ENCODE measurements at places on chromosomes 1 and 21.

DNA sequence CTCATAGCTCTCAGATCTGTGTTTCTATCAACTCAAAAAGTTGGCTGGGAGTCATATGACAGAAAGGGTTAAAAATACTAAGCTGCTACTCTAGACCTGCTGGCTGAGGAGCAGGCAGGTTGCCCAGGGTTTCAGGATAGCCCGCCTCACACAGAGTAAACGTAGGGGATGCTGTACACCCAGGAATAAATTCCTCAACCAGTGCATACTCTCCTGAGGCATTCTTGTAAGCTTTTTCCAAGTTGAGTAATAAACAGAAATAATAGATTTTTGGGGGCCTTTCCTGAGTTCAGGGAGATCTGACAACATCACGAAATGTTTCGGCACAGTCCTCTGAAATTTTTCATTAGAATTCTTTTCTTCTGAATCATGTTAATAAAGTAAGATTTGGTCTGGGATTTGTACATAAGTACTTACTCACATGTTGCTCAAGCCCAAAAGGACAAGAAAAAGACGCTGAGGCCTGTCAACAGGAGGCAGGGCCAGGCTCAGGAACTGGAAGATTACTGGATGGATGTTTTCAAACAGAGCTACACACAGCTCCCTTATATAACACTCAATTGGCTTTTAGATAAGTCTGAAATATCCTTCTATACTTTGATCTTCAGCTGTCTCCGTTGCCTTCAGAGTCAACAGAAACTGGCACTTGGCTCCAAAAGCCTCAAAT, 41.0 kb downstream of the TGFBR3 start:
- peak; percentile 88 for DNase-seq

DNA sequence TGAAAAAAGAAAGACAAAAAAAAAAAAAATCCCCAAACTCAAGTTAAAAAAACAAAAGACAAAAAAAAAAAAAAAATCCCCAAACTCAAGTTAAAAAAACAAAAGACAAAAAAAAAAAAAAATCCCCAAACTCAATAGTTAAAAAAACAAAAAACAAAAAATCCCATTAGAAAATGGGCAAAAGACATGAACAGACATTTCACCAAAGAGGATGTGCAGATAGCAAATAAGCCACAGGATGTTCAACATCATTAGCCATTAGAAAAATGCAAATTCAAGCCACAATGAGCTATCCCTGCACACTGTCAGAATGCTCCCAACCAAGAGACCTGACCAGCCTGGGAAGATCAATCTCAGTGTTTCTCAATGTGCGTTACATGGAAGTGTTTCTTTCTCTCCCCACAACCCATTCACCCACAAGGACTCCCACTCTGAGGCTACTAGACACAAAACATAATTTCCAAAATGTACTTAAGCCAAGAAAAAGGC, 33.9 kb downstream of the MRAP start:
- no peak for DNase-seq

DNA sequence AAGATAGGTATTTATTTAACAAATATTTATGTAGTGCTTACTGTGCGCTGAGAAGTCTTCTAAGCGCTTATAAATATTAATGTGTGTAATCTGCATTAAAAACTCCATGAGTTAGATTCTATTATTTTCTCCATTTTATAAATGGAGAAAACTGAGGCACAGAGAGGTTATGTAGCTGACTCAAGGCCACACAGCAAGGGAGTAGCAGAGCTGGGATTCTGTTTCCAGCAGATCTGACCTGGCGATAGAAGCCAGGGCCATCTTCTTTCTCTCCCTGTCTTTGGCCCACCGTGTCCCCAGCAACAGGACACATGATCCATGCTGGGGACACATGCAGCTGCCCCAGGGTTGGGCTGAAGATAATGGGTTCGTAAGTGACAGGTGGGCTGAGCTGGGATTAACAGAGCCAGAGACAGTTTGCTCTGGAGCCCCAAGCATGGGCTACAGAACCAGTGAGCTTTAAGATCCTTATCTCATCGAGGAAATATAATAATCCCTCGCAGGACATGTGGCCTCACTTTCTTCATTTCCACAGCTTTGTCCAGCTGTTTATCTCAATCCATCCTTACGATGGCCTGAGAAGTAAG, 30.3 kb downstream of the IGSF21 start:
- no peak for DNase-seq

DNA sequence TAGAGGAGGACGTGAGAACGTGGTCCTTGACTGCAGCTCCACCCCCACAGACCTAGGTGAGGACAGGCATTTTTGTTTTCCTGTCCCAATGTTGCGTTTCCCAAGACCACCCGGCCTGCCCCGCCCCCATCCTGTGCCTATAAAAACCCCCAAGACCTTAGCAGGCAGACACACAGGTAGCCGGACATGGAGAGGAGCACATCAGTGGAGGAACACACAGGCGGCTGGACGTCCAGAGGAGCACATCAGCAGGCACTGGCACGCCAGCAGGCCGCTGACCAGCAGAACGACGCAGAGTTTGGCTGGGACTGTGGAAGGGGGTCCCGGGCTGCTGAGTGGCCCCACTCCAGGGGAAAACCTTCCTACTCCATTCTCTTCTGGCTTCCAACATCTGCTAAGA, 12.7 kb upstream of the HMGCL start:
- no peak for DNase-seq

DNA sequence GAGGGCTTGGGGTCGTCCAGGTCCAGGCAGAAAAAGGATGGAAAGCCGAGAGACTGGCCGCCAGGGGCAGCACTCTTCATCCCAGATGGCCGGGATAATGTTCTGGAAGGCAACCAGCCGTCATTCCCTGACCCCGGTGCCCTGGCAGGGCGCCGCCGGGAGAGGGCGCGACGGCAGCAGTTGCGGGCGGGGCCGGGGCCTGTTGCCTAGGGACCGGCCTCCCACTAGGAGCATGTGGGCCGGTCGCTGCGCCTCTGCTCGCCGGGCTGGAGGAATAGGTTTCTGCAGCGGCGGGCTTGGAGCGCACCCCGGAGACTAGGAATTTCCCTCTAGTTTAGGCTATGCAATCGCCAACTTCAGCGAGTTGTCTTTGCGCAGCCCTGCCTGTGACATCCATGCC, 11.0 kb downstream of the DMRTB1 start:
- peak; percentile 97 for DNase-seq

DNA sequence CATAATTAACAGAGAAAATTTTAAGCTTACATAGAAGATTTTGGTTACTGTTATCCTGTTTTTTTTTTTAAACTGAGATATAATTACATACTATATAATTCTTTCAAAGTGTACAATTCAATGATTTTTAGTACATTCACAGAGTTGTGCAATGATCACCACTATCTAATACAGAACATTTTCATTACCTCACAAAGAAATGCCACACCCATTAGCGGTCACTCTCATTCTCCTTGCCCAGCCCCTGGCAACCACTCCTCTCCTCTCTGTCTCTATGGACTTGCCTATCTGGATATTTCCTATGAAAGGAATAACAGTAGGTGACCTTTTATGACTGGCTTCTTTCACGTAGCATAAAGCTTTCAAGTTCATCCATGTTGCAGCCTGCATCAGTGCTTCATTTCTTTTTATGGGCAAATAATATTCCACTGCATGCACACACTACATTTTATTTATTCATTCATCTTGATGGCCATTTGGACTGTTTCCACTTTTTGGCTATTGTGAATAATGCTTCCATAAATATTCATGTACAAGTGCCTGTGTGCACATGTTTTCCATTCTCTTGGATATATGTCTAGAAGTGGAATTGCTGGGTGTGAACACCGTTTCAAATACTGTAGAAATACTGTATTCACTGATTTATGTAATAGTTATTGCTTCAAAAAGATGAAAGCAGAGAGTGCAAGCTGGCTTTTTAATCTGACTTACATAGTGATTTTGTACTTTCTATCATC, 26.5 kb downstream of the TAF5L start:
- no peak for DNase-seq

DNA sequence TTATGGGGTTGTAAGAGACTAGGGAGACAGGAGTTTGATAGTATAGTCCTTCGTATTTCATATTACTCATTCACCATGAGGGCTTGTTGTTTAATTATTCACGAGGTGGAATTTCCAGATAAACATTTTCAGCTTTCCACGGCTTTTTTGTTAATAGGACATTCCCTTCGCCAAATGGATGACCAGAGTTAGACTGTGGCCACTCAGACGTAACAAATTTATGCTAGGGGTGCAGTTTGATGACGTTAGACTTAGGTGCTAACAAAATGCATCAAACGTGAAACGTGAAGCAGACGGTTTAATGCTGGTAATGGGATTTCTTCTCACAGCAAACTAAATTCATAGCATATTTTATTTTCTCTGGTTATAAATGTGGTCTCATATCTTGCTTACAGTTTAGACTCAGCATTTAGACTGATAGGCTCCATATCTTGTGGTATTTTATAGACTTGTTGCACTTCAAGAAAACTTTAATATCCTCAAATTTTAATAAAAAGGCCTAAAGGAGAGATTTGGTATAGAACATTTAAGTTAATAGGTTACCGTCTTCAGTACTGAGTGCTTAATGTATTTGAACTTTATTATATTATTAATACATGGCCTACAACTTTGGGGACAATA, 2.3 kb downstream of the DHX9 start:
- peak; percentile 9 for DNase-seq

- DNase-seq: no peak
Observed at GRCh38 chr1:222009105-222009730, 267.3 kb upstream of the DUSP10 start.

DNA sequence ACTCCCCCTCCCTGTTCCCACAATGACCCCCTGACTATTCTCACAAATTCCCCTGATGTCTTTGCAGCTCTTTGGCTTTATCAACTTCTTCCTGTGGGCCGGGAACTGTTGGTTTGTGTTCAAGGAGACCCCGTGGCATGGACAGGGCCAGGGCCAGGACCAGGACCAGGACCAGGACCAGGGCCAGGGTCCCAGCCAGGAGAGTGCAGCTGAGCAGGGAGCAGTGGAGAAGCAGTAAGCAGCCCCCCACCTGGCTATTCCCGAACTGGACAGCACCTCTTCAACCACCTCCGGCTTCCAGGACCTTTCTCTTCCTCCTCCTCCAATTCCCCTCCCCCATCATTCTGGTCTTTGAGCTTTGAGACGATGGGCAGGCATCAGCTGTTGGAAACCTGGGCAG, 4.4 kb upstream of the ATXN7L2 start:
- no peak for DNase-seq

DNA sequence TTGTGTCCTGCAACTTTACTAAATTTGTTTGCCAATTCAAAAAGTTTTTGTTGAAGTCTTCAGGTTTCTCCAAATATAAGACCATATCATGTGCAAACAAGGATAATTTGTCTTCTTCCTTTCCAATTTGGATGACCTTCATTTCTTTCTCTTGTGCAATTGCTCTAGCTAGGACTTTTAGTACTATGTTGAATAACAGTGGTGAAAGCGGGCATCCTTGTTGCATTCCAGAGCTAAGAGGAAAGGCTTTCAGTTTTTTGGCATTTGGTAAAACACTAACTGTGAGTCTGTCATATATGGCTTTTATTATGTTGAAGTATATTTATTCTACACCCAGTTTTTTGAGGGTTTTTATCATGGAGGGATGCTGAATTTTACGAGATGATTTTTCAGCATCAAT, 630.0 kb upstream of the ADGRL2 start:
- DNase-seq: no peak

Measured in AG20443 (cell line).